ENCODE measurements at places on chromosomes 4 and X.

- no peak for DNase-seq
Measured at GRCh38 chrX:141879616-141880015, 24.1 kb upstream of the MAGEC1 start.

DNA sequence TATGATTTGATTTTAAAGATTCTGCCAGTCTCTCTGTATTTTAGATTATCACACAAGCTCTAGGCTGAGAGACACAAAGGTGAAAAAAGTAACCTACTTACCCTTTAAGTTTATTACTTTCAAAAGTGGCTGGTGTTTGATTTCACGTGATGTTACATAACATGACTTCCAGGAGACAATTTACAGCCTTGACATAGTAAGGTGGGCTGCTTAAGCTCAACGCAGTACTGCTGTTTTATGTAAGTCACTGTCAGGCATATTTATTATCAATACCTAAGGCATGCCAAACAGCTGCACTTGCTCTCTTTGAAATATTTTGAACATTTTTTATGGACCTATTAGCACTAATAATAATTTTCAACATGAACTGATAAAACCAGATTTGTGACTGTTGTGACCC, 451.5 kb upstream of the FAM241A start:
- no peak for DNase-seq

- no peak for DNase-seq
Measured at GRCh38 chr4:185734214-185734613, 77.8 kb downstream of the SORBS2 start.

GRCh38 chr4:151197247-151197646, 79.7 kb upstream of the PRSS48 start:
- DNase-seq: no peak

Measured in HS-27A (cell line).